ENCODE measurements at places on chromosomes 4 and X. TPM values are rescaled to one million over a fixed set of nuclear protein-coding genes. Genes with fewer than 3 reads are reported as not detected.

NR0B1 gene
- total RNA-seq, result not detected

KIF4A gene
- 29.6 TPM for total RNA-seq

CT45A3 gene
- not detected for total RNA-seq

SMR3B gene
- total RNA-seq, result not detected

MAGEC3 gene
- not detected for total RNA-seq

RHOXF2B gene
- total RNA-seq, result not detected

TLR2 gene
- 0.51 TPM for total RNA-seq

SLC6A14 gene
- not detected for total RNA-seq

HMGB3 gene
- 35.9 TPM for total RNA-seq

SOX3 gene
- not detected for total RNA-seq

SYNPO2 gene
- 0.17 TPM for total RNA-seq

PABPC1L2A gene
- not detected for total RNA-seq

ETFDH gene
- total RNA-seq, result 19.2 TPM

UFSP2 gene
- 51.7 TPM for total RNA-seq

SSX2 gene
- not detected for total RNA-seq

C4orf36 gene
- total RNA-seq, result under 0.01 TPM

IGFBP7 gene
- total RNA-seq, result 2,129 TPM

OTC gene
- total RNA-seq, result 2.4 TPM

TRO gene
- total RNA-seq, result 4.4 TPM

FOXP3 gene
- total RNA-seq, result 0.17 TPM
